ENCODE measurements at places on chromosomes 2 and 18.

DNA sequence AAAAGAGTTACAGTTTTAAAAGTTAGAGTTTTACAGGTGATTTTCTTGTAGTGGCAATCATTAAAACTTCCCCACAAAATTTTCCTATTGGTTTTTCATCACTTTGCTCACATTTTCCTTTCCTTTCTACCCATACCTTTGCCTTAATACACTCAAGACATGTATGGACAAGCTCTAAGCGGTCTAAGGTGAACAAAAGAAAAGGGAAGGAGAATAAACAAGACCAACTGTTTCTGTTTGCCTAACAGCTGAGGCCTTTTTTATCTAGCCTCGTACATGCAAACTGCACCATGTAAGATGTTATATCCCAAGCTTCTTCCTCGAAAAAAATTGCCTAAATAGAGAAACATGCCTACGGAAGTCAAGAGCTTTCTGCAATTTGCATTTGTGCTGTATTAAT lies 33.9 kb upstream of the TBC1D8 start:
- no peak for DNase-seq

DNA sequence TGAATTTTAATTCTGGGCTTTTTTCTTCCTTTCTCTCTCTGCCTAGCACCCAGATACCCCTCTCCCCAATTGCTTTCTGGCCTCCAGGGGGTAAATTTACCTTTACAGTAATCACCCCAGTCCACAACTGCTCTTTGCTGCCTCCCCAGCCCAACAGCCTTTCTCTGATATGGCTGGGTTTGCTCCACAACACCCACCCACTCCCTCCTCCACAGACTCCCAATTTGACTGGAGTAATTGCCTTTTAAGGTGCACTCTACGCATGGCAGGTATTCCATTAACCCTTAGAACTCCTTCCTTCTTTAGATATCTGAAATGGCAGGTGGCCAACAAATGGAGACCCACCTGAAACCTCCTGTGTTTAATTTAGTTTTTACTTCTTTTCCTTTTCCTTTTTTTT lies 3.6 kb downstream of the CELF4 start:
- DNase-seq, result no peak

DNA sequence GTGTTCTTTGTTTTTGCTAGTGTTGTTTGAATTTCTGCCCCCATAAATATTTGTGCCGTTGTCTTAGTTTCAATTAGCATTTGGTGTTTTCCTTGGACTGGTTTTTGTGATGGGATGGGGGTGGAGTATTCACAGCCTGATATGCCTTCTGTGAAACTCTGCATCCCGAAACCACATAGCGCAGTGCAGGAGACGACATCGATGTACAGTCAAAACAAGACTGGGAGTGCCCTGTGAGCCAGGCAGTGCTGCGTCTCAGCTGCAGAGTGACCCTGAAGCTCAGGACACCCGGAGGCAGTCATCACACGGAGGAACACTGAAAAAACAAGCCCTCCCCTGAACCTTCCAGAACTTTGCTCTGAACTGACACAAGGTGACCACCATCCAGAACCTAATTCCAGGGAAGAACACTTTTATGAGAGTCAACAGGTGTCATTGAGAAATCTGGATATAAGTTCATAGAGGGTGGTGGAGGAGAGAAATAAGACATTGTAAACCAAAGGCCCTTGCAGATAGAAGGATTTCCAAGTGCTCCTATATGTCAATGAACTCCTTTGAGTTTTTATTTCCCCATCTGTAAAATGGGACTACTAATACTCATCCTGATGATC lies 61.2 kb upstream of the CABLES1 start:
- DNase-seq, result no peak

GRCh38 chr18:72378016-72378415 lies 166.1 kb downstream of the CBLN2 start:
- no peak for DNase-seq

DNA sequence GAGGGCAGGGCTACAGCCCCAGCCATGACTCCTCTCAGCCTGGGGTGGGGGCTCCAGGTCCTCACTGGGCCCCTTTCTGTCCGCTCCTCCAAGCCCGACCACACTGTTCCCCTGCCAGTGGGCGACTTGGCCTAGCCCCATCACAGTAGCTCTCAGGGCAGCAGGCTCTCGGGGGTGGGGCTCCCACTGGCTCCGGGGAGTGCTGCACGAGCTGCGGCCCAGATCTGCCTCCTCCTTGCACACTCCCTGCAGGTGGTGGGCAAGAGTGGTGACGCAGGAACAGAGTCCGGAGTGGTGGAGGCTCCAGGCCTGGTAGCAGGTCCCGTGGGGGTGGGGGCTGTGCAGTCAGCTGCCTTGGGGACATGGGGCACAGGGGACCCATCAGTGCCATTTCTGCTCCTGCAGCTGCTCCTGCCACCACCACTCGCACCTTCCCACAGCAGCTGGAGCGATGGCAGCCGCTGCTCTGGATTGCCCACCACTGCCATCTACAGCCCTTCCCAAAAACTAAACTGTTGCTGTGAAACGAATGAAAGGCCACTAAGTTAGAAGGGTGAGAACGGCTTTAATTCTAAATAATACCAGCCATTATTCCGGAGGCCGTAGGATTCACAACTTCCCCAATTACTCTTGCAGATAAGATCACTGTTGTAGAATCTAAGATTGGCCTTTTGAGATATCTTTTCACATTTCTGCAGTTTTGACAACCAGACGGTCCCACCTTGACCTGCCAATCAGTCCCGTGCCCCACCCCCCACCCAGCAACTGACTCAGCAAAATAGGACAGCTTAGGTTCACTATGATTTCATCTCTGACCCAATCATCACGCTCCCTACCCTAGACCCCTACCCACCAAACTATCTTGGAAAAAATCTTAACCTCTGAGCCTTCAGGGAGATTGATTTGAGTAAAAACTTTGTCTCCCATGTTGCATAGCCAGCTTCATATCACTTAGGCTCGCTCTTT lies 530.2 kb downstream of the DCC start:
- no peak for DNase-seq

DNA sequence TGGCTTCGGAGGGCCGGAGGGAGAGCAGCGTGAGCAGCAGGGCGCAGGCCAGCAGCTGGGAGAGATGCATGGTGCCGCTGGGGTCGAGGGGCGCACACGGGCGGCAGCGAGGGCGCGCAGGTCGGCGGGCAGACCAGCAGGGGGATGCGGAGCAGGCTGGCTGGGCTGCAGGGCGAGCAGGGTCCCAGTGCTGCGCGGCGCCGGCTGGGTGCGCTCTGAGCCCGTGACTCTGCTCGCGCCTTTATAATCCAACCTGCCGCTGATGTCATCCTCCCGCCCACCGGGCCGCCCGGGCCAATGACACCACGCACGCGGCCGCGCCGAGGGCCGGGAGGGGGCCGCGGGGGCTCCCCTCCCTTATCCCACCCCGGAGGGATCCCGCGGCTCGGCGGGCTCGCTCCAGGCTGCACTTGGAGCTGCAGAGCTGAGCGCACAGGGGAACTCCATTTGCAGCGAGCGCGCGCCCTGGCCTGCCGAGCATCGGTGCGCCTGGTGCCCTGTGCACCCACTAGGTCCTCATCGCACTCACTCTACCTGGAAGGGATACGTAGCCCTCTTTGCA lies at the start of gene NPPC:
TSS of gene NPPC (minus strand) at position 217 of the 562 bp plus-strand sequence. CDS start at position 70, 147 bp downstream.
- DNase-seq, result peak; percentile 10

DNA sequence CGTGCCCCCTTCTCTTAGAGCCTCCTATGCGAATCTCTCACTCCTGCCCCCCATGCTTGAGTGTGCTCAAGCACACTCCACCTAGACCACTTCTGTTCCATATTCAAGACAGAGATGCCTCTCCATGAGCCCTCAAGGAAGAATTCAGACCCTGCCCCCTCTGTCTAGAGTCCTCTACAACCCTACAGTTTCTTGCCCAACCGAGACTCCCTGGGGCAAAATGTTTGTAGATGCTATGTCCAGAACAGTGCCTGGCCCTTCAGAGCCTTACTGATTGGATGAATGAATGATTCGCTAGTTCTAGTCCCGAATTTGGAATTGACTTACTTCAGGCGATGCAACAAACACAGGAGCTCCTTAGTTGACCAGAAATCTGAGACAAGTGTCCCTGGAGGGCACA lies 8.7 kb downstream of the APCDD1 start:
- no peak for DNase-seq

- DNase-seq, result no peak
Observed at GRCh38 chr2:68992933-68993332, 18.5 kb downstream of the GKN1 start.

DNA sequence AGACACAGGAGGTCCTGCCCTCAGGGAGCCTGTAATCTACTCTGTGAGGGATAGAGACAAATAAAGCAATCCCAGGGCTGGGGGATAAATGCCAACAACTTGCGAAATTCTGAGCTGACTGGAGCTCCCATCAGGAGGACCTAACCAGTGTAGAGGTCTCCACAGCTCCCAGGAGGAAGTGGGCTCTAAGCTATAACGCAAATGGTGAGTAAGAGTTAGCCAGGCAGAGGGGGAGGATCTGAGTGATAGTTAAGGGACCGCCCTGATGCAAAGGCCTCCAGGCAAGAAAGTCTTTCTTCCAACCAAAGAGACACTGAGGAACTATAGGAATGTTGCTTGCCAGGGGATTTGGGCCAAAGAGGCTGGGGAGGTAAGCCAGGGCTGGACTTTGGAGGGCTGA lies 16.0 kb upstream of the ZNF532 start:
- no peak for DNase-seq

GRCh38 chr2:46181306-46181705 lies 115.9 kb upstream of the EPAS1 start:
- DNase-seq, result no peak

GRCh38 chr18:5604778-5605177 lies 61.0 kb upstream of the EPB41L3 start:
- DNase-seq, result no peak

GRCh38 chr18:6219116-6219717 lies 195.5 kb downstream of the L3MBTL4 start:
- no peak for DNase-seq

GRCh38 chr2:145064511-145064910 lies 544.6 kb upstream of the ZEB2 start:
- DNase-seq, result no peak

- DNase-seq, result no peak
Observed at GRCh38 chr2:214753455-214753854, 56.0 kb downstream of the BARD1 start.

GRCh38 chr2:70647873-70648481 lies 94.4 kb upstream of the TGFA start:
- DNase-seq, result peak; percentile 48

DNA sequence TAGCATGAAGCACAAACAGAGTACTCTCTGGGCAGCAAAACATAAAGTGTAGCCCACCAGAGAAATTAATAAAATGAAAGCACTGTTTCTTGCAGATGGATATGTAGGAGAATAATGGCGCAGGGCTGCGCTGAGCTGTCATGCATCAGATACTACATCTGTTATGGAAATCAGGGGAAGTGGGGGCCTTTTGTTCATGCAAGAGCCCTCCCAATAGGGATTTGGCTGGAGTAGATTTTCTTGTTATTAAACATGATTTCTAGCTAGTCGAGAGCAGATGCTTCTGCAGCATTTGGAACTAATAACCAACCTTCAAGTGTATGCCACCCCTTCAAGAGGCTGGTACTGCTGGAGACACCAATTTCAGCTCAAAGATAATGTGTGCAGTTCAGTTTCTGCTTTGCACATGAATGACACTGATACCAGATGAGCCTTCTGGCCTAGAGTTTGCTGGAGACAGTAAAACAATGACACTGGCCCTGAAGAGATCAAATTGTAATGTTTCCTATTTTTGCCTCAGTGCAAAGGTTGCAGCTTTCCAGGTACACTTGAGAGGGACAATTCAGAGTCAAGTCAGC lies 58.0 kb downstream of the RND3 start:
- DNase-seq, result no peak

- no peak for DNase-seq
Observed at GRCh38 chr2:232142049-232142448, 180.5 kb downstream of the DIS3L2 start.

GRCh38 chr2:165601065-165601830 lies 131.8 kb downstream of the CSRNP3 start:
- DNase-seq, result no peak

DNA sequence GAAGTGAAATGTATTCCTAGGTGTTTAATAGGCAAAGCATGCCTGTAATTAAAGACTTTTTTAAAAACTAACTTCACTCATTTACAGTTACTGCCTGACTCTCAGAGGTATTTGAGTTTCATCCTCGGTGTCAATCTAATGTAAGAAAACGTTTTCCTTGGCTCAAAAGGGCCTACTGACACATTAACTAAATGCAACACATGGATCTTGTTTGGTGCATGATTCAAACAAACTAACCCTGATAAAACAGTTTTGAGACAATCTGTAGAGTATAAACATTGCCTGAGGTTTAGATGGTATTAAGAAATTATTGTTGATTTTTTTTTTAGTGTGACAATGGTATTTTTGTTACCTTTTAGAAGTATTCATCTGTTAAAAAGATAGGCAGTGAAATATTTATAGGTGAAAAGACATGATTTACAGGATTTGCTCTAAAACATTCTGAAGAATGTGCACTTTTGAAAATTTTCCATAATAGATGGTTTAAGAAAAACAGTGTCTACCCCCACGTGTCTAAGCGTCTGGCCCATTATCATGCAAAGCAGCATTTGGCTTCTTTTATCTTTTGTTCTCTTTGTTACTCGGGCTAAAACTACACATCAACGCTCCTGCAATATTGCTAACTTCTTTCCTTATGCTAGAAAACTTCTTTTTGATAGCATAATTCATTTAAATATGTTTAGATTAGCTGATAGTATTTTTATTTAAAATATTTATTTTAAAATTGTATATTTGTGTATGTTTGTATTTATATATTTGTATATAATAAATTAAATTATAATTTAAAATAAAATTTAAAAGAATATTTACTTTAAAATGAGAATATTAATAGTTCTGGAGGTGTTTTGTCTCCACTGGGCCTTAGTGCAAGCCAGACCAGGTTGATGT lies 160.2 kb upstream of the NDUFV2 start:
- DNase-seq, result no peak

- DNase-seq, result no peak
Observed at GRCh38 chr2:11490194-11490593, 24.2 kb upstream of the E2F6 start.

DNA sequence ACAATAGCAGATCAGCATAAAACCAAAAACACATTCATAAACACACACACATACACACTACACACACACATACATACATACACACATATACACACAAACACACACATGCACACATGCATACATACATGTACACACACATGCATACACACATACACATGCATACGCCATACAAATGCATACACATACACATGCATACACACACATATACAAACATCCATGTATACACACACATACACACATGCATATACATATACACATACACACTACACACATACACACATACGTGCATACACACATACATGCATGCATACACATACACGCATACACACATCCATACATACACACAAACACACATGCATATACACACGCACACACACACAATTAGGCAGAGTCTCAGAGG lies 490.1 kb downstream of the TNS1 start:
- DNase-seq, result no peak

DNA sequence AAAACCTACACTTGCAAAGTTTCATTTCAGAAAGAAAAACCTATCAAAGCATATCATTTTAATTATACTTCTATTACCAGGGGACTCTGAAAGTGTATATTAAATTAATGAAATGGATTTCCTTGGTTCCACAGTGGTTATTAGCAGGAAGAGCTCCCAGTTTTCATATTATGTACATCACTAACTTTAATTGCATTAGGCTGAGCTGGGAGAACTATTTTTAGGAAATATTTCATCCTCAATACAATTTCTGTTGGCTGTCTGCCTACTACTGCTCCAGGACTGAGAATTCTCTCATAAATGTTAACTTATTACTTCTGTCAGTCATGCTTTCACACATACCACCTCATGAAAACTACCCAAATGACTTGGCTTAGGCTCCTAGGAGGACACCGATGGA lies 301.4 kb downstream of the CMPK2 start:
- DNase-seq, result no peak

GRCh38 chr2:116979916-116980764 lies 834.4 kb upstream of the DDX18 start:
- no peak for DNase-seq

Measured in CD4-positive, alpha-beta T cell treated with Interleukin-4 for 4 hours (primary cell).